ENCODE measurements at places on chromosomes 6 and 20.
A peak's percentile ranks its signal among the peaks of the same experiment; 100 is the strongest.

- H3K4me3 ChIP-seq, result no peak within 1 kb of the TSS
- no peaks in the 10 kb centered on the region for H3K27me3 ChIP-seq
- H3K4me1 ChIP-seq, result no peaks in the 10 kb centered on the region
Measured at GRCh38 chr6:167997642-167998041, at the start of gene KIF25. Gene KIF25 (plus strand): TSS chr6:167997671. CDS start chr6:168029586, 31,915 bp downstream.

GRCh38 chr6:30204116-30204515 lies 9.1 kb downstream of the TRIM26 start:
- peaks cover 22% of the 10 kb centered on the region for H3K36me3 ChIP-seq
- no peak for DNase-seq
- no peak overlapping the region for H3K27ac ChIP-seq
- no peaks in the 10 kb centered on the region for H3K27me3 ChIP-seq
- H3K4me1 ChIP-seq, result peaks cover 45% of the 10 kb centered on the region

DNA sequence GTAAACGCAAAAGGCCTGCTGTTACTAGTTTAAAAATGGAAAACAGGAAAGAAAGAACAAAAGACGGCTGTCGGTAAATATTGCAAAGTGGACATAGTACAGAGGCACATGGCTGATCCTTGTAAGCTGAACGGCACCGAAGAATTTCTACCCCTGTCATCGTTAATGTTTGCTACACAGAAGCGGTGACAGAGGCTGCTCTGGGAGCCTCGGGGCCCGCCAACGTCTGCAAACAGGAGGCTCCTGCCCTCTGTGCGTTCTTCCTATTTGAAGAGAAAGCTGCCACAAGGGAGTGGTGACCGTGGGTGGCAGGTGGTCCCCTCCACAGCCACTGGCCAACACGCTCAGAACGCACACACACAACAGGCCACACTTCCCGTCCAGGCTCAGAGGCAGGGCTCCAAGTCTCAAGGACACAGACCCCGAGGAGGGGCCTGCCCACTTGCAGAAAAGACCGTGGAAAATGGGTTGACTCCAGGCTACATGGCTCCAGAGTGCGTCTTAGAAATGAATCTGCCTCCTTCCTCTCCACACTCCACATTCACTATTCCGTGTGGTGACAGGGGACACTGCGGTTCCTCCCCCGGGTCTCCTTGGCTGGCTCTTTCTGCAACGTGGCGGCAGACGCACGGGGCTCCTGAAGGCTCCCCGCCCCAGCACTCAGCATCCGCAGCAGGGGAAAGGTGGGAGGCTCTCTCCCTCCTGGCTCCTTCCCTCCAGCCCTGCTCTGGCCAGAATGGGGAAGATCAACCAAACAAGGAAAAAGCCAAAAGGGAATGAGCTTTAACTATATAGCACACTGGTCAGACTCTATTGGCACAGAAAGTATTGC lies 64.5 kb downstream of the GMPR start:
- no peak for DNase-seq
- no peak overlapping the region for H3K27ac ChIP-seq
- H3K27me3 ChIP-seq, result no peaks in the 10 kb centered on the region
- H3K4me1 ChIP-seq, result no peaks in the 10 kb centered on the region

GRCh38 chr20:52948491-52948890 lies 23.7 kb upstream of the TSHZ2 start:
- H3K27me3 ChIP-seq, result no peaks in the 10 kb centered on the region
- no peaks in the 10 kb centered on the region for H3K4me1 ChIP-seq
- no peak overlapping the region for H3K27ac ChIP-seq
- no peaks in the 10 kb centered on the region for H3K36me3 ChIP-seq

DNA sequence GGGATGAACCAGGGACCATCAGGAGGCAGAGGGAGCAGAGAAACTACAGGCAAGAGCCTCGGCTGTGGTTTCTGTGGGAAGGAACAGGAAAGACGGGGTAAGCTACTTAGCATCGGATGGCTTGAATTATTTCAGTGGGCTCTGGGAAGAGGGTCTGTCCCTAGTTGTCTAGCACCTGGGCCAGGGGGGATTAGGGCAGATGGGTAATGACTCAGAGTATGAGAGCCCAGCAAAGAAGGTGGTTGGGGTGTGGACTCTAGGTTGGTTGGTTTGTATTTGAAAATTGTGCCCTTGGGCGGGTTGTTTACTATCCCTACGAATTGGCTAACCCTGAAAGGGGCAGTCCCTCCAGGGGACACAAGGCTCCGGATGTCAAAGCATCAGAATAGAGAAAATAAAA lies 148.5 kb upstream of the TAB2 start:
- H3K27ac ChIP-seq, result no peak overlapping the region
- no peaks in the 10 kb centered on the region for H3K36me3 ChIP-seq
- no peak overlapping the region for H3K4me3 ChIP-seq
- no peak for DNase-seq

DNA sequence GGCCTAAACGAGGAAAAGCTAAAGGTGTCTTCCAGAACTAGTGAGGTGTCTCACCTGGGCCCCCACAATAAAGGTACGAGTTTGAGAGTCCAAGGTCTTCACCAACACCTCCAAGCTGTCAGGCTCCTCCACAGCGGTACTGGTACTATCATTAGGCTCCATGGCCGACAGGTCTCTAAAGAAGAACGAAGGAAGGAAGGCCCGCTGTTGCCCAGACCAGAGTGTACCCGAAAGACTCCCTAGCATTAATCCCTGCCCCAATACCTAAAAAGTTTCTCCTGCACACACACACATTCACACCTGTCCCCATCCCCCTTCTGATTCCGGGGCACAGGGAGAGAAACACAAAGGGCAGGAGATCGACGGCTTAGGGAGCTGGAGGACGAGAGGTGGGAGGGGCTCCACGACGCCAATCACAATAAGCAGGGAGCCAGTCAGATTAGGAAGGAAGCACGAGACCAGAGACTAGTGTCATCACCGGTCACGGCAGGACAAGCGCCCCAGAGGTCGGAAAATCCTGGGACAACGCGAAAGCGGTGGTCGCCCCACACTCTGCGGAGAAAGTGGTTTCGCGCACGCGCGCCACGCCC lies 764 bp downstream of the BAG6 start:
- H3K4me1 ChIP-seq, result peaks cover 38% of the 10 kb centered on the region
- H3K27me3 ChIP-seq, result no peaks in the 10 kb centered on the region
- peak overlapping the region; percentile 90 for H3K4me3 ChIP-seq
- DNase-seq, result peak; percentile 82

- H3K4me3 ChIP-seq, result no peak overlapping the region
- H3K36me3 ChIP-seq, result peaks cover 21% of the 10 kb centered on the region
- no peak overlapping the region for H3K27ac ChIP-seq
- no peaks in the 10 kb centered on the region for H3K4me1 ChIP-seq
- no peak for DNase-seq
- no peaks in the 10 kb centered on the region for H3K27me3 ChIP-seq
Measured at GRCh38 chr20:32395066-32395465, 36.9 kb downstream of the ASXL1 start.

All from large intestine (tissue), 12 donors.